ENCODE measurements at places on chromosomes 2 and 18.

DNA sequence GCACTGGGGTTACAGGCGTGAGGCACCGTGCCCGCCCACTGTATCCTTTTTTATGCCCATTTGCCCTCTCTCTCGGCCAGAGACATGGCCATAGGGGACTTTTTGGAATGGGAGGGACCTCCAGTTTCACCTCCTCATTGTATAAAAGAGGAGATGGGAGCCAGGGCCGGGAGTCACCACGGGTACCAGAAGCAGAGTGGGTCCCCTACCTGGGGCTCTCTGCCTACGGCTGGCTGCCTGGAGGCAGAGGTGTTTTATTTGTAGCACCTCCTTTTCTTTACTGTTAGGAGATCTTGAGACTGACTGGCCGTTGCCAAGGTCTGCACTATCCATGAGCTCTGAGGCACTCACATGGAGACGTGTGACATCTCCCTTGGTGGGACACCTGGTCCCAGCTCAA is 162.8 kb downstream of the LDLRAD4 start:
- no peak for DNase-seq

- DNase-seq = no peak
These were observed 43.6 kb downstream of the MALT1 start for GRCh38 chr18:58714821-58715220.

- DNase-seq = peak; percentile 56
These were observed 1.4 kb downstream of the UBE2F start for GRCh38 chr2:237968048-237968862.

GRCh38 chr2:26054598-26055348 is 20.9 kb downstream of the RAB10 start:
- no peak for DNase-seq

GRCh38 chr2:76314271-76315020 is 603.7 kb upstream of the GCFC2 start:
- no peak for DNase-seq

GRCh38 chr2:44169155-44169898 is 652 bp downstream of the PPM1B start:
- no peak for DNase-seq

- no peak for DNase-seq
These were observed 73.5 kb upstream of the SERTAD2 start for GRCh38 chr2:64727013-64727767.

DNA sequence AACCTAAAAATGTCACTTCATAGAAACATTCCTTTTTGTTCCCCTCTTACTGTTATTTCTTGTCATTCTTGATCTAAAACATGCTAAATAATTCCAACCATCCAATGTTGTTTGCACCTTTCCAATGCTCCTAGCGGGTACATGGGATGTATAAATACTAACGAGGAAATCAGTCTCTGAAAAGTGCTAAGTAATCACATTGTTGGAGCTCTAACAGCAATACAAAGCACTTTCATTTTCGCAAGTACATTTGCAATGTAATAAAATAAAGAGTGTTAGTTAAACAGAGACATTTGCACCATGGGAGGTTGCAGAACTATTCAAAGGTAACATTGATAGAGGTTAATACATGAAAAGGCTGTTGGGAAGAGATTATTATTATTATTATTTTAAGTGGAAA is 286.2 kb upstream of the ACVR2A start:
- DNase-seq = no peak

GRCh38 chr2:69034122-69034521 is 21.1 kb downstream of the ANTXR1 start:
- no peak for DNase-seq

DNA sequence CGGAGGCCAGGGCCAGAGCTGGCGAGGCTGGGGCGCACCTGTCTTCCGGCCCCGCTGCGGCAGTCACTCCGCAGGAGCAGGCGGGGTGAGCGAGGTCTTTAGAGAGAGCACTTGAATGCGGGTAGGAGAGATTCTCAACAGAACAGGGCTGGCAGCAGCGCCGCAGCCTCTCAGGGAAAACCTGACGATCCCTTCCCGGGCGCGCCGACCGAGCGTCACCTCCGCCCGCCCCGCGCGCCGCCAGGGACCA is 526 bp downstream of the PRKRA start:
- no peak for DNase-seq

- DNase-seq = no peak
These were observed 67.2 kb downstream of the MCFD2 start for GRCh38 chr2:46848447-46848846.

GRCh38 chr2:99707592-99707991 is 217.8 kb upstream of the REV1 start:
- peak; percentile 57 for DNase-seq

GRCh38 chr2:192546565-192546964 is 351.8 kb upstream of the TMEFF2 start:
- DNase-seq = no peak

Measured in GM04503 (cell line).